ENCODE measurements at places on chromosomes 2 and 18. TPM values are rescaled to one million over a fixed set of nuclear protein-coding genes. Genes with fewer than 3 reads are reported as not detected.

The GALNT5 gene
- 0.19 TPM for total RNA-seq

The LHCGR gene
- not detected for total RNA-seq

The KLHL30 gene
- 10.7 TPM for total RNA-seq

The STARD6 gene
- not detected for total RNA-seq

The FBLN7 gene
- total RNA-seq = 14.6 TPM

The CFAP210 gene
- total RNA-seq = not detected

The GALNT3 gene
- total RNA-seq = 1.1 TPM

The WNT10A gene
- total RNA-seq = not detected

The VAMP8 gene
- total RNA-seq = 29.7 TPM

The PLGLB1 gene
- 0.42 TPM for total RNA-seq

The CRACDL gene
- 3.5 TPM for total RNA-seq

The HNMT gene
- total RNA-seq = 68.3 TPM

The CROCC2 gene
- not detected for total RNA-seq

The MFF gene
- 55.2 TPM for total RNA-seq

The MRPL53 gene
- total RNA-seq = 47.1 TPM

The PIAS2 gene
- 42.3 TPM for total RNA-seq

The LRRC30 gene
- not detected for total RNA-seq

The CDKL4 gene
- total RNA-seq = 0.46 TPM

The ACTR2 gene
- 220 TPM for total RNA-seq

The GLI2 gene
- 13.0 TPM for total RNA-seq

The C2orf92 gene
- 5.1 TPM for total RNA-seq

The GEN1 gene
- total RNA-seq = 3.1 TPM

The NDUFV2 gene
- 117 TPM for total RNA-seq

The CHPF gene
- 51.1 TPM for total RNA-seq

The NXPH2 gene
- total RNA-seq = not detected

The FEV gene
- not detected for total RNA-seq

The C2orf80 gene
- total RNA-seq = not detected

The R3HDM1 gene
- total RNA-seq = 20.2 TPM

The FAP gene
- 43.2 TPM for total RNA-seq

The ATP6V1C2 gene
- total RNA-seq = 0.33 TPM

The IL1RL1 gene
- total RNA-seq = 16.2 TPM

The ANKRD44 gene
- 21.2 TPM for total RNA-seq

The NETO1 gene
- 0.62 TPM for total RNA-seq

The EVX2 gene
- total RNA-seq = not detected

The UGT1A7 gene
- total RNA-seq = not detected

The AQP12A gene
- not detected for total RNA-seq

The CDH19 gene
- 1.6 TPM for total RNA-seq

The BABAM2 gene
- total RNA-seq = 39.1 TPM

The TNS1 gene
- 1,255 TPM for total RNA-seq

The OTOS gene
- total RNA-seq = not detected

The RESP18 gene
- total RNA-seq = not detected

The CAVIN2 gene
- 40.4 TPM for total RNA-seq

The IL1A gene
- not detected for total RNA-seq

The RTN4 gene
- total RNA-seq = 324 TPM

The RFTN2 gene
- 11.4 TPM for total RNA-seq

The REG3G gene
- not detected for total RNA-seq

The SLC39A10 gene
- 23.5 TPM for total RNA-seq

The DAPL1 gene
- not detected for total RNA-seq

The FSHR gene
- not detected for total RNA-seq

The CCDC141 gene
- 6.7 TPM for total RNA-seq

The GAL3ST2 gene
- total RNA-seq = not detected
